ENCODE measurements at places on chromosomes 11 and 22.

DNA sequence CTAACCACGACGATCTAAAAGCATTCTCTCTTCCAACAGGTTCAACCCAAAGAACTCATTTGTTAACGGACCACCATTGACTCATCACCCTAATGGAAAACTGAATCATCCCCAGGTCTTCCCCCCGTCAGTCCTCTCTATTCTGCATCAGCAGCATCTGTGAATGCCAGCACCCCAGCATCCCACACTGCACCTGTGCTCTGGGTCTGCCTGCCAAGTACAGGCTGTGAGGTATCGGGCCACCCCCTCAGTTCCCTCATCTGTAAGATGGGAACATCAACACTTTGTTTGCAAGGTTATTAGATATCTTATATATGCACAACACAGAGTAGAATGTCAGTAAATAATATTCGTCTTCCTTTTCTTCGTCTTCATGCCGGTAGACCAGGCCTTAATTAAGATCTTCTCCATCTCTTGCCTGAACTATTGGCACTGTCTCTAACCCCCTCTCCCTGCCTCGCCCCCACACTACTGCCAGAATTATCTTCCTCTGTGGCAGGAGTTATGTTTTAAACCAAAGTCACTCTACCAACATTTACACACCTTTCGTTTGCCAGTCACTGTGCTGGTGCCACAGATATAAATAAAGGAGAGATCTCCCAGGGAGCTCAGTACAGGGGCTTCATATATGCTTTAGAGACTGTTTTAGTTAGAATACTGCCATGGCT is 7.8 kb upstream of the TMPRSS4 start:
- DNase-seq = no peak

GRCh38 chr11:103069367-103069766 is 22.6 kb downstream of the DCUN1D5 start:
- no peak for DNase-seq

DNA sequence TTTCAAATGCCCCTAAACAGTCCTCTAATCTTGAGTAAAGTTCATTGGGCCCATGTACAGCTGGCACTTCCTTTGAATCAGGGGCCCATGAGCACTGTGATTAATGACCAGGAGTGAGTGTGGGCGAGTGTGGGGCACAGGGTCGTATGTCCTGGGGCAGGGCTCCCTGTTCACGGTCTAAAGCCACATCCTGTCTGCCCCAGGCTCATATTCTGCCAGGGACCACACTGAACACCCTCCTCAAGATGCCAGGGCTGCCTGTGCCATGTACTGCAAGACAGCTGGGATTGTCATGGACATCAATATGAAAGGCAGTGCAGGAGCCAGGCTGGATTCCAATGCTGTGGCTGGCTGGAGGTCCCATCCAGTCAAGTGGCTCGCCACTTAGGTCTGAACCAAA is 130.5 kb downstream of the KIRREL3 start:
- no peak for DNase-seq

DNA sequence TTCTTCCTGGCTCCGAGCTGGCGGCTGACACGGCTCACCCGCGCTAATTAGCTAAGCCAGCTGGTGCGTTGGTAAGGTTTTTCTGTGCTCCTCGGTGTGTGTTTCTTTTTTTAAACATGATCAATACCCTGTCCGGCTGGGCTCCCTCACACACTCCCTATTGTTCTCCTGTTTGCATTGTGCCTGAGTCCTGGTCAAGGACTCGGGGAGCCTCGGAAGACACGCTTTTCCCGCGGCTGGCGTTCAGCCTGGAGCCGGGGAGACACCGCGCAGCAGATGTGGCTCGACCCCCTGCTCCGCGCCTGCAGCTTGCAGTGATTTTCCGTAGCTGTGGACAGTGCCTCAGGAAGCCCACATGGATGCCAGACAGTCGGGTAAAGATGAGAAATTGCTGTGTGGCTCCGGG is 454.9 kb upstream of the CADM1 start:
- DNase-seq = no peak

- DNase-seq = no peak
Observed at GRCh38 chr11:77207019-77207485, 79.0 kb downstream of the MYO7A start.

GRCh38 chr11:69752890-69753289 is 22.3 kb downstream of the FGF4 start:
- no peak for DNase-seq

DNA sequence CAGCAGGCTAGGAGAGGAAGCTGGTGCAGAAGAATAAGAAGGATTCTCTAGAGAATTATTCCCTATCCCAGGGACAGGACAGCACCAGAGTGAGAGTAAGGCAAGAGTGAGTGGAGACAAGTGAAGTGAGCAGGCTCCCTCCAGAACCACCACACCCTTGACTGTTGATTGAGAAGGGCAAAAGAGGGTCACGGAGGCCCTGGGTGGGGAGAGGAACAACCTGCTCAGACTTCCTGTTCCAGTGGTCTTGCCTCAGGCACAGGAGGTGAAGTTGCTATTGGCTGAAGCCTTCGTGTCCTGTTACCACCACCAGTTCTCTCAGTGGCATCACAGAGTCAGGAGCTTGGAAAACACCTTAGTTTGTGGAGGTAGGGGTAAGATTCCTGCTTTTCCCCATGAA is 51.7 kb upstream of the CCDC89 start:
- DNase-seq = no peak

DNA sequence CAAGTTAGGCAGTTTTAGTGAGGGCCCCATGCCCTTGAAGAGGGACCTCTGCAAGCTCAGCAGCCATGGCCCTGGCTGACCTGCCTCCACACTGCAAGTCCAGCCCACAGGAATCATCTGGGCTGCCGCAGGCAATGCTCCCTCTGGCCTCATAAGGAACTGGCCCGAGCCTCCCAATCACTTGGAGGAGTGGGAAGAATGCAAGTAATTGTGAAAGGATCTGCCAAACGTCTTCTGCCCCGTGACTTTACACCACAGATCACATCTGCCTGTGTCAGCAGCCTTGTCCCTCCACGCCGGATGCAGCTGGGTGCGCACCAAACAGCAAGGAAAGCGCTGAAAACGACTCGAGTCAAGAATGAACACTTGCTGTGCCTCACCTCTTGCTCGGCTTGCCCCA is 23.8 kb downstream of the OPCML start:
- DNase-seq = no peak

- DNase-seq = no peak
Observed at GRCh38 chr11:59437770-59438169, 1.5 kb downstream of the OR5A1 start.

- DNase-seq = no peak
Observed at GRCh38 chr11:86067009-86067850, 1.7 kb downstream of the PICALM start.

DNA sequence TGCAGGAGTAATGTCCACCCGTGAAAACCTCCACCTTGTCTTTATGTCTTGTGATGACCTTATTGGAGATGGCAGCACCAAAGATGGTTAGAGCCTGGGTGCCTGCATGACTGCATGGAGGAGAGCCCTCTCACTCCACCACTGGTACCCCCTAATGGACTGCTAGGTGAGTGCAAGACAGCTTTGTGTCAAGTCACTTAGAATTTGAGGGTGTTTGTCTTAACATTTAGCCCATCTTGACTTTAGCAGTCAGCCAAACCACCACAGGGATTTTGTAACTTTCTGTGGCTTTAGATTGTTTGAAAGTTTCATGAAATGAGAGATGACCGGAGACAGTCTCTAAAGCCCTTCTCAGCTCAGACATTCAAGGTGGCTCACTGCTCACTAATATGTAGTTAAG is 232.9 kb upstream of the NCAM1 start:
- DNase-seq = no peak

DNA sequence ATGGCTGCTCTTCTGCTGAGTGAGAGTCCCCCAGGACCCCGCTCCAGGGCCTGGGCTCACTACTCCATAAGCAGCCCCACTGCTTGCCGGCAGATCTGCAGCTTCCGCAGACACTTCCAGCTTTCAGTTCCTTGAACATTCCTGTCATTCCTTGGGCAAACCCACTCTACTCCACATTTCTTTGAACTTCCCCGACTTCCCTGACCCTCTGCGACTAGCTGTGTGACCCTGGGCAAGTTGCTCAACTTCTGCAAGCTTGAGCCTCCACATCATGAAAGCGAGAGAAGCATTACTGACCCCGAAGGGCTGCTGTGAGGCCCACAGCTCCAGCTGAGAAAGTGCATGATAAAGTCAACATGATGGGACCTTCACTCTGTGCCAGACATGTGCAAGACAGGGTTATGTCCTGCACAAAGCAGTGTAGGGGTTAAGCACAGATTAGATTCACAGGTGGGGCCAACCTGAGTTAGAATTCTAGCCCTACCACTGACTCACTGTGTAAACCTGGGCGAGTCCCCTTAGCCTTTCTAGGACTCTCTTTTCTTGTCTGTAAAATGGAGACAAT is 51.8 kb downstream of the THAP12 start:
- no peak for DNase-seq

GRCh38 chr11:4699697-4700435 is 2.2 kb upstream of the OR51E2 start:
- DNase-seq = no peak

DNA sequence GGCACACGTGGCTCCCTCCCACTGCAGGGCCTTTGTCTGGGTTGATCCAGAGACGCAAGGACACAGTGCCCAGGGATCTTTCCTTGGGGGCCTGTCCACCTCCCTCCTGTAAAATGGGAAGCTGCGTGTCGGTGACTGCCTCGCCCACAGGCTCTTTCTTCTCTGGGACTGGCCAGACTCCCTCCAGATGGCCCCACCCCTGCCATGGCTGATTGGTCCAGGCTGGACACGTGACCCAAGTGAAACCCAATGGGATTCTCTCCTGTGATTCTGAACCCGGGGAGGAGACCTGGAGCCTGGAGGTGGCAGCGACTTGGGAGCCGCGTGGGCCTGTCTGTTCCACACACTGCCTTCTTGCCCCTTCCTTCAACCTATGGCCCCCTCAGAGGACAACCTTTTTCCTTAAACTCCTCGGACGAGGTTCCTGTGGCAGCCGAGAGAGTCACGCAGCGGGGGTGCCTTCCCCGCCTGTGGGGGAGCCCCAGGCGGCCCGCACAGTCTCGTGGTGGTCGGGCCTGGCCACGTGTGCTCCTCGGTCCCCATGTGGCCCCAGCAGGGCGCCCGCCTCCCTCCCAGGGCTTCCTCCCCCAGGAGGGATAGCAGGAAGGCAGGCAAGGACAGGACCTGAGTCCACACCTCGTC is 12.4 kb upstream of the MPPED1 start:
- DNase-seq = no peak

DNA sequence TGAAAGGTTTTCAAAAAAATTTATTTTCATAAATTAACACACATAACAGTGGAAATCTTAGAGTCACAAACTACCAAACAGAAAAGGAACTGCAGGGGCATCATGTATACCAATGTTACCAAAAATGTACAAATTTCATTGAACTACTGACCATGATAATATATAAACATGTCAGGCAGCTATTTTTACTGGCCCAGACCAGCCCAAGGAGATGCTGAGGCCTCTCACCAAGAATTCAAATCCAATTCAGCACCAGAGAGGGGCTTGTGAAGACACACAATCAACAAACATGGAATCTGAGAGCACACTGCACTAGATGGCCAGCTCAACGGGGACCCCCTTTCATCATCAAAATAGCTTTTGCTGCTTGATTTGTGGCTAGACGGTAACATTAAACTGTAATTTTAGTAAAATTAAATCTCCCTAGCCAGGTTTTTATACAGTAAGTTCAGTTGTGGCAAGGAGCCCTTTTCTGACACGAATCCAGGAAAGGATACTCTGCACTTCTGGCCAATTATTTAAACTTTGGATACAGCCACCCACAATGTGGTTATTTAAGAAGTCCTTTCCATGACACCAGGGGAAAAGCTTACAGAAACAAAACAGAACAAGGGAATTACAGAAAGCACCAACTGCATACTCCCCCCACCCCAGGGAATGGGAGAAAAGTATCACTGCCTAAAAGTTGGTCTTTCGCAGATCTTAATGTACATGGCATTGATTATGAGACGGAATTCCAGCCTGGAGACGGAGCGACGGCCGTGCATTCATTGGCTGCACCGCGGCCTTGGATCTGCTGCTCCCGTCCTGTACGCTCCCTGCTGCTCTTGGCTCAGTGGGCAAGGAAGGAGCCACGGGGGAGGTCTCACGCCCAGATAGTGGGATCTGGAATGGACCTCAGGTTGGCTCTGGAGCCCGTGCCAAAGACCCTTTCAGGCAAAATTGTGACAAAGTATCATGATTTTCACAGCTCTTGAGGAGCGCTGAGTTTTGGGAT is 19.6 kb upstream of the PISD start:
- DNase-seq = no peak

DNA sequence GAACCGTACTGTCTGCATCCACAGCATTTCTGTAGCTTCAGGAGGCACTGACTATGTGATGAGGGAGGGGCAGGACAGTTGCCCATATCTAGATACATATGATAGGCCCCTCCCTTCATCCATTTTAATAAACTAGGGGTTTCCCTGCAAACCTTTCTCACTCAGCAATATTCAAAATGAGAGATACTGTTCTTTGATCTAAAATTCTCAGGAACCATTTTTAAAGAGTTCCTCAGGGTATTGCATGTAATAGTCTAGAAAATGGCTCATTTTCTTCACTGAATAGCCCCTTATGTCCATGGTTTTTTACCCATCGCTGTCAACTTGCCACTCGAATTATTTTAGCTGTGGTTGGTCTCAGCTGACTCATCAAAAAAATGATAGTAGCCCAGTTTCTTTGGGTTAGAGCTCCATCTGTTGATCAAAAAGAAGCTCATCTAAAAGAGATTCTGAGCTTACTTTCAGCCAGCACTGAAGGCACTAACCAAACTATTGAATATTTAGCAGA is 37.0 kb upstream of the DNAJB7 start:
- DNase-seq = no peak

DNA sequence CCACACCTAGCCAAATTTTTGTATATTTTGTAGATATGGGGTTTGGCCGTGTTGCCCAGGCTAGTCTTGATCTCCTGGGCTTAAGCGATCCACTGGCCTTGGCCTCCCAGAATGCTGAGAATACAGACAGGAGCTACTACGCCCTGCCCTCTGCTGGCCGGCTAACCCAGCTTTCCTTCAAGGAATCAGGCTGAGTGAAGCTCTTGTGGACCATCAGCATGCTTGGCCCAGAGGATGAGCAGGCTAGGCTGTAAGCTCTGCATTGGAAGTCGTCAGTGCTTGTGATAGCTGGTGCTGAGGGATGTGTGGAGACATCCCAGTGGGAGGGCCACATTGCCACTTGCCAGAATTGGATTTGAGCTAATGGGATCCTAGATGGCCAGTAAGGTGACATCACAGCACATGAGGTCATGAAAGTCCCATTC is 60.6 kb downstream of the MED15 start:
- no peak for DNase-seq

DNA sequence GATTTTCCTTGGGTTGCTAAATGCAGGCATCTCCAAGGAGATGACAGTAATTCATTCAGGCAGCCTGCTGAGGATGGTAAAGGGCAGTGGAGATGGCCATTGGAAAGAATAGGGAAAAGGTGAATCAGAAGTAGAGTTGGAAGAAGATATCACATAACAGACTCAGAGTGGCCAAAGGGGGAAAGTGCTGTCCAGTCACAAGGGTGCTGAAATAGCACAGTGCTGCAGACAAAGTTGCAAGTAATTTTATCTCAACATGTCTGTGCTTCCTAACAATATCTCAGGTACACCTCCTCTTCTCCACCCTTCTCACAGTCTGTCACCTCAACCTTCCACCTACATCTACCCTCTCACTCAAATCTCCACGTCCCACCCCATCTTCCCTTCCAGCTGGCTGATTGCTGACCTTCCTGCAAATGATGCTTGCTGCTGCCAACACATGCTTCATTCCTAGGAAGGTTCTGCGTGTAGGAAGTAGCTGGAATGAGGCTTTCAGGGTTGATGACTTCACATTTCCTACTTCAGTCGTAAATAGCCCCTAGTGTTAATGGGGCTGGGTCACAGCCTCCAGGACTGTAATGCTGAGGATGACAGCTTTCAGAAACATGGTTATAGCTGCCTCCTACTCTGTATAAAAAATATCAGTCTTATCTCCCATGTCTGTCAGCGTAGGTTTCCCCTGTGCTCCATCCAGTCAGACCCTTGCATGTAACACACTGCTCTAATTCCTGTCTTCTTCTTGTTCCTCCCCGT is 123.9 kb downstream of the CTNND1 start:
- DNase-seq = no peak

Data from NCI-H187 (cell line).